Gastrocnemius medialis (tissue), 4 donors: ENCODE measurements at places on chromosomes 2 and 18. TPM values are rescaled to one million over a fixed set of nuclear protein-coding genes. Genes with fewer than 3 reads are reported as not detected.

The ANKRD30BL gene
- total RNA-seq = not detected

- no peak for DNase-seq
These were observed 59.3 kb upstream of the ANKRD44 start for GRCh38 chr2:197369933-197370320.

The IL1F10 gene
- total RNA-seq = not detected

DNA sequence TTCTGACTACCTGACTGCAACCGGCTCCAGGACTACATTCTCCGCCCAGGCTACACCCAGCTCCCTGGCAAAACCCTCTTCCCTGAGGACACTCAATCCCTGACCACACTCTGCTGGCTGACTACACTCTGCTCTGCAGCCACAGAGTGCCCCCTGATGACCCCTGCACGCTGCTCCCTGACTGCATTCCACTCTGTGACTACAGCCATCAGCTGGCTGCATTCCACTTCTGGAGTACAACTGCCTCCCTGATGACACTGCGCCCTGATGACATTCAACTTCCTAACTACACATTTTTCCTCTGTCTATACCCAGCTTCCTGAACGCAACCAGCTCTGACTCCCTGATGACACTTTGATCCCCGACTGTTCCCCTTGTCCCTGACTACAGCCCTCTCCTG, 71.3 kb upstream of the NRXN1 start:
- DNase-seq = no peak

The ZBTB7C gene
- 1.4 TPM for total RNA-seq

GRCh38 chr2:66682476-66682875, 247.6 kb downstream of the MEIS1 start:
- no peak for DNase-seq

The ALPG gene
- not detected for total RNA-seq

The COL4A4 gene
- total RNA-seq = 2.0 TPM
